ENCODE measurements at places on chromosomes 13 and 19.

DNA sequence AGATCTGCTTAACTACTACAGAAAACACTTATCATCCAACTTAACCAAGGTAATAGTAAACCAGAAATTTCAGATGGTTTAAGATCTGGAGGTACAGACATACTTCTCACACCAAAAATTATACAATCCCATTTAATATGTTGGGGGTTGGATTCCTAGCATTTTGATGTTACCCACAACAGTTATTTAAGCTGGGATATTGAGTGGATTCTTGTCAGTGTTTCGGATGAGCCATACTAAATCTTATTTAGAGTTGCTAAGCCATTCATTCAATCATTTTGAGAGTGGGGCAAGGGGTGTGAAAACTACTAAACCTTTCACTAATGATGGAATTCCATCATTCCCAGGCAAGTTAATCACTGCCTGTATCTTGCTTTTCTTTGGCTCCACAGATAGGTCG lies 40.6 kb downstream of the KATNAL1 start:
- no peak for DNase-seq

DNA sequence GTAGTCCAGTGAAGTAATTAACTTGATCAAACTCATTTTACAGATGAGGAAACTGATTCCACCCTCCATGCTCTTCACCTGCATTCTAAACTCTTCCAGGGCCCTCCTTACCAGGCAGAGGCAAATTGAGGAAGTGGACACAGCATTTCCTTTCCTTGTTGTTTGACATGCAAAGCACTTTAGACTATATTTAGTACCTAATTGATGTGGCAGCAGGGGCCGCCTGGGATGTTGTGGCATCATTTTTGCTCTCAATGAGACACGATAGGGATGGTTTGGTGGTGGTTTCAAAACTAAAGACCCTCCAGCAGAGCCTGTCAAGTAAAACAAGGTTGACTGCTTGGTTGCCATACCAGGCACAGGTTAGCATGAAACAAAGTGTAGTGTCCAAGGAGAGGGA lies 7.9 kb downstream of the SIPA1L3 start:
- no peak for DNase-seq

DNA sequence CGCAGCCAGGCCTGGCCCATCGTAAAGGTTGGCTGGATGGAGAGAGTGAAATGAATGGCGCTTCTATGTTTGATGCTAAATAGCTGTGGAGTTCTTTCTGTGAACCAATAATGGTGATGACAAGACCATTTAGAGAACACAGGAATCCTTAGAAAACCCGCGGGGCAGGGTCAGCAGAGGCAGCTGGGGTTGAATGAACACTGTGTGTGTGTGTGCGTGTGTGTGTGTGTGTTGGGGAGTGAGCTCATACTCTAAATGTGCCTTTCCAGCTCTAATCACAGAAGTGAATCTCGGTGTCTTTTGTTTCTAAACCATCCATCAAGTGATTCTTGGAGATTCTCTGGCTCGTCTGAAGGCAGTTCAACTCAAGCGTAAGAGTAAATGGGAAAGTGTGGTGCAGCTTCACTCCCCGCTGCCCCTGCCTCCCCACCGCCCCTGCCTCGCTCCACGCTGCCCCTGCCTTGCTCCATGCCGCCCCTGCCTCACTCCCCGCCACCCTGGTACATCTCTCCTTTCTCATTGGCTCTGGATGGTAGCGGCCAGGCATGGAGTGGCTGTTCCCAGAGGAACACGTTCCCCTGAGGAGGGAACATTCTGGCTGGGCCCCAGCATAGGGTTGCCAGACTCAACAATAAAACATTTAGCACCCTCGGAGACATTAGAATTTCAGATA lies 21.2 kb downstream of the TMPRSS9 start:
- no peak for DNase-seq

GRCh38 chr19:43229315-43229714 lies 23.9 kb upstream of the PSG4 start:
- no peak for DNase-seq

GRCh38 chr19:51421229-51422052 lies 4.0 kb upstream of the SIGLEC10 start:
- no peak for DNase-seq

DNA sequence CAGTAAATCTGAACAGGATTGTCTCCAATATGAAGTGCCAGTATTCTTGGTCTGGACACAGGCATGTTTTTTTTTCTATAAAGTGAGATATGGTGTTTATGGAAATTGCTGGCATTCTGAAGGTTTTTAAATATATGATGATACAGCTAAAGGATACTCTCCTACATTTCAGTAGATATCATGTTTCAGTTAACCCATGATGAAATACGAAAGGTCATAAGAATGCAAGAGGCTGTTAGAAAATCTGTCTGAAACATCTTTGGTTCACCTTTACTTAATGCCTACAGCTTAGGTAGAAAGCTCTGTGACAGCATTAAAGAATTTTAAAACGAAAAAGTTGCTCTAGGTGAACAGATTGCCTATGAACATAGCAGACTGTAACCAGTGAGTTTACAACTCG lies 9.1 kb downstream of the FRY start:
- DNase-seq: no peak

GRCh38 chr13:28286263-28286662 lies 147.9 kb downstream of the PAN3 start:
- DNase-seq: no peak

GRCh38 chr13:97112446-97113152 lies 109.5 kb upstream of the MBNL2 start:
- no peak for DNase-seq

DNA sequence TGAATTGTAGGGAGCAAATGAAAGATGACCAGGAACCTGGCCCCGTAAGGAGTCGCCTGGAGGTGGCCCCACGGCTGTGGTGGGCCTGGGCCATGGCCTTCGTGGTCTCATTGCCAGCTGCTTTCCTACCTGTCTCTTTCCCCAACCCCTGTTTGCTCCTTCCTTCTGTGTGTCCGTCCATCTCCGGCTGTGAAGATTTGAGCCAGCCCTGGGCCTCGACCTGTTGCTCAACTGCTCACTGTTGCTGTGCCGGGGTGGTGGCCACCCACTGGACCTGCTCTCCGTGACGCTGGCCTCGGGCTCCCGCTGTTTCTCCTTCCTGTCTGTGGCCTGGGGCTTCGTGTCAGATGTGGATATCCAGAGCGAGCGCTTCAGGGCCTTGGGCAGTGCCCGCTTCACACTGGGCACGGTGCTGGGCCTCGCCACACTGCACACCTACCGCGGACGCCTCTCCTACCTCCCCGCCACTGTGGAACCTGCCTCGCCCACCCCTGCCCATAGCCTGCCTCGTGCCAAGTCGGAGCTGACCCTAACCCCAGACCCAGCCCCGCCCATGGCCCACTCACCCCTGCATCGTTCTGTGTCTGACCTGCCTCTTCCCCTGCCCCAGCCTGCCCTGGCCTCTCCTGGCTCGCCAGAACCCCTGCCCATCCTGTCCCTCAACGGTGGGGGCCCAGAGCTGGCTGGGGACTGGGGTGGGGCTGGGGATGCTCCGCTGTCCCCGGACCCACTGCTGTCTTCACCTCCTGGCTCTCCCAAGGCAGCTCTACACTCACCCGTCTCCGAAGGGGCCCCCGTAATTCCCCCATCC lies 8.5 kb downstream of the DBP start:
- no peak for DNase-seq

- no peak for DNase-seq
These were observed 1.8 kb downstream of the MAG start for GRCh38 chr19:35293808-35294207.

DNA sequence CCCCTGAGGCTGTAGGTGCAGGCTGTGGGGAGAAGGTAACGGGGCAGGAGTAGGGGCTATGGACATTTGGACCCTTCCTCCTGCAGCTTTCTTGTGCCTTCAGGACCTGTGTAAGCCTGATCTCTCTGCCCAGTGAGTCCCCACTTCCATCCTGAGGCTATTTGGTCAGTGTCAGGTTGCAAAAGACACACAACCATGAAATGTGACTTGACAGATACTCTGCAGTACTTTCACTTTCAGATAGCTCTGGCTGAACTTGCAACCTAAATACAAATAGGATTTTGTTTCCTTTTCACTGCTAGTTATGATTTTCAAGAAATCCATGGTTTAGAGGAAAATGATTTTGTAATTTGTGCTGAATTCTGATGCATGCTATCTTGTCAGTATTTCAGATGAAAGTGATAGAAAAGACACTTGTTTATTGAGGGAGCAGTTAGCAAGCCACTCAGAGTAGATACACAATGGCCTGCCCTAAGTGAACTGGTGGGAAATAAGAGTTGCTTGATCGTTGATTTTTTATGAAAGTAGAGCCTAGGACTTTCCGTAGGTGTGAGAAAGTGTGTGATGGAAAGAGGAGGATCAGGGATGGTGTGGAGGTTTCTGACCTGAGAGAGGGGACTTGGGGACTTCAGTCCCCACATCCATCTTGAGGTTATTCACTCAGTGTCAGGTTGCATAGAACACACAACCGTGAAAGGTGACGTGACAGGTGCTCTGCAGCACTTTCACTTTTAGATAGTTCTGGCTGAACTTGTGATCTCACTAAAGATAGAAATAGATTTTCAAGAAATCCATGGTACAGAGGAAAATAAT lies 18.1 kb upstream of the EID2 start:
- no peak for DNase-seq

All from activated naive CD8-positive, alpha-beta T cell treated with anti-CD3 and anti-CD28 coated beads for 36 hours (primary cell).